GM12865 (cell line): ENCODE measurements at places on chromosomes 3 and 15.

DNA sequence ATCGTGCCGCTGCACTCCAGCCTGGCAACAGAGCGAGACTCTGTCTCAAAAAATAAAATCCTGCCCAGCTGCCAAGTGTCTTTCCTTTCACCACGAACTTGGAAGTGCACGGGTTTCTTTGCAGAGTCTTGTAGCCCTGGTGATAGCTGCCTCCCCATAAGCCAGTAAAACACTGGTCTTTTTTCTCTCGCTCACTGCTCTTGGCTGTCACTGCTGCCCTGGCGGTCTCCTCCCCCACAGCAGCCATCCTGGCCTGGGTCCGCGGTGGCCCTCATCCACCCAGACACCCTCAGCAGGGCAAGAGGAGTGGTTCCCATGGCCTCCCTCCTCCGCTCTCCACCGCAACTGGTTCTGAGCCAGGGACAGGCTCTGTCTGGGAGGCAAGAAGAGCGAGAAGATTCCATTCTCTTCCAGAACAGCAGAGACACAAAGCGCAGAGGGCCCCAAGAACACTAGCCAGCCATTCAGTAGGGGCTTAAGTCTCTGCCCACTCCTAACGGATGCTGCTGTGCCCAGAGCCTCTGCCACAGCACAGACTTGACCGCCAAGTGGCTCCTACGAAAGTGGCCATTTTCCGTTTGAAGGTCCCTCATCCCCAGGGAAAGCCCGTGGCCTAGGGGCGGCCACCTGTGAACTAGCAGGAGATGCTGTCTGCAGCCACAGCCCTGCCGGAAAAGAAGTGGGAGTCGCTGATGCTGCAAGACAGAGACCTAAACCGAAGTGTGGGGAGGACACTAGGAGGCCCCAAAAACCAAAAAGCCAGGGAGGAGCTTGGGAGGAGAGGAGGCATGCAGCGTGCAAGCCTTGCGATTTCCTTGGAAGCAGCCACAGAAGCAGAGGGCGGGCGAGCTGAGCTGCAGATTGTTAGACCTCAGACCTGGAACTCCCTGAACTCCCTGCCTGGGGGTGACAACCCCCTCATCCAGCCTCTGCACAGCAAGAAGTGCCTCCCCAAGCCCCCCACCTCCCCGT is 44.1 kb downstream of the KLHL25 start:
- DNase-seq, result no peak

DNA sequence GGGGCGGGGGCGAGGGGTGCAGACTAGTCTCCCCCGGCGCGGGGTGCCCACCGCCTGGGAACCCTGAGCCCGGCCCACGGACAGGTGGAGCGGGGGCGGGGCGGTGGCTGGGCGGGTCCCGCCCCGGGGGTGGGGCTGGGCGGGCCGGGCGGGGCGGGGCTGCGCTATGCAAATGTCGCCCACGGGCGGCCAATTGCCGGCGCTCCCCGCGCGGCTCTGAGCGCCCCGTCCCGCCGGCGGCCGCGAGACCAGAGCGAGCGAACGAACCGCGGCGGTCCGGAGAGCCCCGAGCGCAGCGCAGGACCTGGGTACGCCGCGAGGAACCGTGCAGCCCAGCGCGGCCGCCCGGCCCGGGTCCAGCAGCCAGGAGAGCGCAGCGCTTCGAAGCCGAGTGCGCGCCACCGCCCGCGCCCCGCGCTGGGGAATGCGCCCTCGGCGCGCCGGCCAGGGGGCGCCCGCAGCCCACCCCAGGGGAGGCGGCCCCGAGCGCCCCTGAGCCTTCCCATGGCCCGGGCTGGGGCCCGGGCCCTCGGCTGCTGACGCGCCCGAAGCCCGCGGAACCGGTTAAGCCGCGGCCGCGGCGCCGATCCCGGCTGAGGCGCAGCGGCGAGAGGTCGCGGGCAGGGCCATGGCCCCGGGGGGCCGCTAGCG is at the start of gene SEMA3F:
Gene SEMA3F, plus strand, starts transcription at position 485 of the 651 bp plus-strand sequence. CDS start 4,299 bp downstream, outside the sequence.
- DNase-seq, result peak; percentile 69

GRCh38 chr3:190155752-190156151 is 35.1 kb upstream of the P3H2 start:
- DNase-seq, result no peak

- no peak for DNase-seq
Observed at GRCh38 chr3:148083526-148084182, 614.0 kb upstream of the AGTR1 start.

DNA sequence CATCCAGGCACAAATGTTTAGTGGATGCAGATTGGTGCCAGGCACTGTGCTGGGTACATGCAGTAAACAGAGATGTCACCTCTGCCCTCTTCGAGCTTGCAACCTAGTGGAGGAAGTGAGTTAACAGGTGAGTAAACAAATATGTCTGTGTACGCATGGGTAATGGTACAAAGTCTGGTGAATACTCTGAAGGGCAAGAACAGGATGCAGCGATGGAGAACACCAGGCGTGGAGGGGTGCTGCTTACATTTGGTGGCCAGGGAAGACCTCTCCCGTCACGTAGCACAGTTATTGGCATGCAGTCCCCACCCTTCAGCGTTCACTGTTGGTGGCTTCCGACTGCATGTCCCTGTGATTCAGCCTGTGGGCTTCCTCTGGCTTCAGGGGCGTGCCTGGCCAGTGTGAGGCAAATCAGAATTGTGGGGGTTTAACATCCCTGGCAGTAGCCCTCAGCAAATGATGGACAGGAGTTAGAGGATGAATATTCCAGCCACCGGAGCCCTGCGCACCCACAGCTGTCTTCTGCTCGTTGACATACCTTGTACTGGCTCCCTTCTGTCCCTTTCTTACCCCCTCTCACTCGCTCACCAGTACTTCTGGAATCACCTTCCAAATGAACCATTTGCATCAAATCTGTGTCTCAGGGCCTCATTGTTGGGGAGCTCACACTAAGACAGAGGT is 9.1 kb upstream of the HDAC11 start:
- no peak for DNase-seq

DNA sequence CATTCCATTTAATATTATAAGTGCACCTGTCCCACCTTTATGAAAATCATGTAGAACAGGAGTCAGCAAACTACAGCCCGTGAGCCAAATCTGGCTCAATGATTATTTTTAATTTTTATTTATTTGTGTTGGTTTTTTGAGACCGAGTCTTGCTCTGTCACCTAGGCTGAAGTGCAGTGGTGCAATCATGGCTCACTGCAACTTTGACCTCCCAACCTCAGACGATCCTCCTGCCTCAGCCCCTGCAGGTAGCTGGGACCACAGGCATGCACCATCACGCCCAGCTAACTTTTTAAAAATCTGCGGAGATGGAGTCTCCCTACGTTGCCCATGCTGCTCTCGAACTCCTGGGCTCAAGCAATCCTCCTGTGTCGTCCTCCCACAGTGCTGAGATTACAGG is 42.0 kb downstream of the MYO1E start:
- DNase-seq, result no peak

DNA sequence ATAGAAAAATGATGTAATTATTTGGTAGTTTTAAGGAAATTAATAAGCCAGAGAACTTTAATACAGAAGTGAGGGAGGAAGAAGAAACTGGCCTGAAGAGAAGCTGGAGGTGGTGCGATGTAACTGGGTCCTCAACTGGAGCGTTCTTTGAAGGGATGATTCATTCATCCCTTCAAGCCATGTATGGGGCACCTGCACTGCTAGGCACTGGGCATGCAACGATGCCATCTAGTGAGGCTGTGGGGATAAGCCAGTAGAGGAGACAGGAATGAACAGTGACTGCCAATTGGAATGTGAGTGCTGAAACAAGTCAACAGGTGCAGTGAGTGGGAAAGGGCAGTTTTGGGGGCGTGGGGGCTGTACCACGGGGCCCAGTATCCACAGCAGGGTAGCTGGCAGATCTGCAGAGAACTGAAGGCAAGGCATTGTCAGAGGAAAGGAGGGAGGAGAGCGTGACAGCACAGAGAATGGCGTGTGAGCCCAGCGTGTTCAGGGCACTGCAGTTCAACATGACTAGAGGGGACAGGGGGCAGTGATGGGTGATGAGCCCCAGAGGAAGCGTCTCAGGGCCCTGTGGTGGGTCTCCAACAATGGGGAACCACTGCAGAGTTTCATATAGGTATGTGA is 3.8 kb upstream of the KIF23 start:
- DNase-seq, result peak; percentile 40

GRCh38 chr3:62416144-62416543 is 42.8 kb upstream of the FEZF2 start:
- no peak for DNase-seq

- peak; percentile 82 for DNase-seq
Observed at GRCh38 chr3:159978353-159978752, 10.3 kb upstream of the IL12A start.

DNA sequence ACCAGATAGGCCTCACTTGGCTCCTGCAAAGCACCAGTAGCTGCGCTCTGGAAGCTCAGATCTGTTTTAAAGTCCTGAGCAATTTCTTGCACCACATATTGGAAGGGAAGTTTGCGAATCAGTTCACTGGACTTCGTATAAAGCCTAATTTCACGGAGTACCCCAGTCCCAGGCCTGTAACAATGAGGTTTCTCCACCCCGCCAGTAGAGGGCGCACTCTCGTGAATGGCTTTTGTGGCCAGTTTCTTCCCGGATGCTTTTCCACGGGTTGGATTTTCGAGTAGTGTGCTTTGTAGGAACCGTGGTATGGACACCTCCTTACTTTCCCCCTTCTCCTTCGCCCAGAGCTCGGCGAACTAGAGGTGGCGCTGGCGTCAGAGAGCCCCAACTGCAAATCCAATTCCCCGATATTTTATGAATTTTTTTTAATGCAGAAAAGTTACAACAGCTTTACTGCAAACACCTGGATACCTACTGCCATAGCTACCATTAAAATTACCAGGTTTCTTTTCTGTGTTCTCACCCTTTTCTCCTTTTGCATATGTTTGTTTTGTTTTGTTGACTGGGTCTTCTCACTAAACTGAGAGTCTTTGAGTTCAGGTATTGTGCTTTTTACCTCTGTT is 13.3 kb downstream of the RARB start:
- DNase-seq, result peak; percentile 12

GRCh38 chr3:196754091-196754981 is 14.7 kb downstream of the PAK2 start:
- DNase-seq, result no peak

DNA sequence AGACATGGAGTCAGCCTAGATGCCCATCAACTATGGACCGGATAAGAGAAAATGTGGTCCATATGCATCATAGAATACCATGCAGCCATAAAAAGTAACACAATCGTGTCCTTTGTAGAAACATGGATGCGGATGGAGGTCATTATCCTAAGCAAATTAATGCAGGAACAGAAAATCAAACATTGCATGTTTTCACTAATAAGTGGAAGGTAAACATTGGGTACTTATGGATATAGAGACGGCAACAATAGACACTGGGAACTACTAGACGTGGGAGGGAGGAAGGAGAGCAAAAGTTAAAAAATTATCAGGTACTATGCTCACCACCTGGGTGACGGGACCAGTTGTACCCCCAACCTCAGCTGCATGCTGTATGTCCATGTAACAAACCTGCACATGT is 2.5 kb downstream of the PLD1 start:
- DNase-seq, result no peak

GRCh38 chr3:172617013-172617706 is 93.7 kb downstream of the NCEH1 start:
- no peak for DNase-seq

- DNase-seq, result no peak
Observed at GRCh38 chr15:85024509-85025336, 43.1 kb downstream of the PDE8A start.

DNA sequence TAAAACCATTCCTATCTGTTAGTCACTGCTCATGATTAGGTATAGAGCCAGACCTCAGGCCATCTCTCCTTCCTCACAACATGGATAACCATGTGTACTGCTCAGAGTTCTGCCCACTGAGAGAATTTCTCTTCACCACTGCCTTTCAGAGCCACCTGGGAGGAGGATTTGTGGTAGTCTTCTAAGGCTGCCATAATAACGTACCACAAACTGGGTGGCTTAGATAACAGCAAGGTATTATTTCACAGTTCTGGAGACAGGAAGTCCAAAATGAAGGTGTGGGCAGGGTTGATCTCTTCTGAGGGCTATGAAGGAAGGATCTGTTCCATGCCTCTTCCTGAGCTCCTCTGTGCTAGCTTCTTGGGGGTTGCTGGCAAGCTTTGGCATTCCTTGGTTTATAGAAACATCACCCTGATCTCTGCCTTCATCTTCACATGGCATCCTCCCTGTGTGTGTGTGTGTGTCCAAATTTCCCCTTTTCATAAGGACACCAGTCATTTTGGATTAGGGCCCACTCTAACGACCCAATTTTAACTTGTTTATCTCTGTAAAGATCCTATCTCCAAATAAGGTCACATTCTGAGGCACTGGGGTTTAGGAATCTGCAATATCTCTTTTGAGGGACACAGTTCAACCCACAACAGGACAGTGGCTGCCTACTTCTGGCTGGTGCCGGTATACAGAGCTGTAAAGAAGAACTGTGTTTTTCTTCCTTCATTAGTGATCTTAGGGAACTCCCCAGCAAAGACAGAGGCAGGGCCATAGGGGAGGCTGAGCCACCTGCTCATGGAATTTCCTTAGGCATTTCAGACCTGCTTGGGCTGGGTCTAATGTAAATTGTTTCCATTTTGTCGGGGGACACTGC is 42.1 kb upstream of the NOX5 start:
- no peak for DNase-seq

GRCh38 chr3:112640930-112641801 is at the start of gene CCDC80:
Gene CCDC80 (minus strand): TSS chr3:112641143. CDS start chr3:112639905, 1,238 bp downstream.
- DNase-seq, result peak; percentile 27

- DNase-seq, result no peak
Observed at GRCh38 chr15:35505141-35505540, 40.8 kb downstream of the DPH6 start.

DNA sequence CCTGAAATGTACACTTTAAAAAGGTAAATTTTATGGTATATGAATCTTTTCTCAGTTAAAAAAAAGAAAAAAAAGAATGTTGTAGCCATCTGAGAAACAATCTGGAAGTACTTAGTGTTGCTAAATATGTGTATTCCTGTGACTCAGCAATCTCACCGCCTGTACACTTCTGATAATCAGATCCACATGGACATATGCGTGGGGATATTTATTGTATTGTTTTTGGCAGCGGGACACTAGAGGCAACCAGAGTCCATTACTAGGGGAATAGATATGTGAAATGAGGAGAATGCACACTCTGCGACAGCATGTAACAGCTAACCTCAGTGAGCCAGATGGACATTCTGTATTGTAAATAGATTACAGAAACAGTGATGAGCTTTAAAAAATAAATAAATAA is 65.4 kb downstream of the AQP9 start:
- DNase-seq, result no peak

- DNase-seq, result no peak
Observed at GRCh38 chr3:127651516-127652172, 21.1 kb upstream of the ABTB1 start.

DNA sequence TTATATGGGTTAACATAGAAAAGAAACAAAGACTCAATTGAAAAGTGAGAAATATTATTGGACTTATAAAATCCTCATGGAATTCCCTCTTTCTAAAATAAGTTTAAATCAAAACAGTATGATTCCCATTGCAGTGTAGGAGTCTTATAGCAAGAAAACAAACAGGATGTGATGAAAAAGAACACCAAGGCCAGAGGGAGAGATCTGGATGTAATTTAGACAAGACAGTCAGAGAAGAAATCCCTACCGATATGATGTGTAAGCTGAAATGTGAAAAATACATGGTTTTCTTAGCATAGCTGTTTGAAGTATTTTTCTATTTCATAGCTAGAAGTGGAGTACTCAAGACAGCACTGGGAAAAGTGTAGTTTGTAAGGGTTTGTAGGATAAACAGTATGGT is 521.5 kb downstream of the RSL24D1 start:
- no peak for DNase-seq
